Esophagus muscularis mucosa (tissue), 4 donors: ENCODE measurements at places on chromosomes 1 and 21.

DNA sequence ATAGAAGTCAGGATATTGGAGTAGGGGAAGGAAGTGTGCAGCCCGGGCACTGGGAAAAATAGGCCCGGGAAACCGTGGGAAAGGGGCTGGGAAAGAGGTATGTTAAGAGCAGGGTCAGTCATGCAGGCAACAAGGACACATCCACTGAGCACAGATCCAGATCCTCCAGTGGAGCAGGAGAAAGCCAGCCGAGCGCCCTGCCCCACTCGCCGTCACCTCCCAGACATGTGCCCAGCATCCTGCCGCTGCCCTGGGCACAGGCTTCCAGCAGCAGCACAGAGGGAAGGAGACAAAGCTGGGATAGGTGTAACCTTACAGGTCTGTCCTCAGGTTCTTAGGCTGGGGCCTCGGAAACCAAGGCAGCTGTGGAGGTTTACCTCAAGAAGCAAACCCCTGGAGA is 64.2 kb downstream of the FAM163A start:
- no peaks in the 10 kb centered on the region for H3K36me3 ChIP-seq
- H3K27ac ChIP-seq = no peak overlapping the region
- H3K4me1 ChIP-seq = peaks cover 8% of the 10 kb centered on the region
- H3K4me3 ChIP-seq = no peak overlapping the region
- peaks cover 7% of the 10 kb centered on the region for H3K27me3 ChIP-seq
- DNase-seq = no peak

DNA sequence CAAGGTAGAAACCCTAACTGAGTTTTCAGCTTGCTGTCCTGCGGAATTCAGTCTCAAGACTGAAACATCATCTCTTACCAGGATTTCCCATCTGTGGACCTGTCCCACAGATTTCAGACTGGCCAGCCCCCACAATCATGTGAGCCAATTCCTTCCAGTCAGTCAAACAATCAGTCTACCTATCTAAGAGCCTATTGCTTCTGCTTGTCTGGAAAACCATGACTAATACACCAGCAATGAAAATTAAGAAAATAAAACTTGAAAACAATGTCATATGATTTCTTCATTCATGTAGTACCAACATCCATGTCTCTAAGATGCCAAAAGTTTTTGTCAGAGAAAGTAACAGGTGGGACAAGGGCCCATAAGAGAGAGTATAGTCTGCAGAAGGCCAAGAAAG is 57.6 kb upstream of the CRB1 start:
- H3K36me3 ChIP-seq = no peaks in the 10 kb centered on the region
- no peak overlapping the region for H3K4me3 ChIP-seq
- H3K4me1 ChIP-seq = no peaks in the 10 kb centered on the region
- DNase-seq = no peak
- no peaks in the 10 kb centered on the region for H3K27me3 ChIP-seq

- H3K4me1 ChIP-seq = peaks cover 22% of the 10 kb centered on the region
- H3K4me3 ChIP-seq = no peak overlapping the region
- no peak for DNase-seq
- H3K36me3 ChIP-seq = peaks cover 28% of the 10 kb centered on the region
- H3K27me3 ChIP-seq = no peaks in the 10 kb centered on the region
- no peak overlapping the region for H3K27ac ChIP-seq
Observed at GRCh38 chr1:169890761-169891538, 2.7 kb downstream of the SCYL3 start.

- H3K27ac ChIP-seq = no peak overlapping the region
- peaks cover 28% of the 10 kb centered on the region for H3K4me1 ChIP-seq
- H3K36me3 ChIP-seq = peaks cover 58% of the 10 kb centered on the region
- H3K27me3 ChIP-seq = no peaks in the 10 kb centered on the region
- DNase-seq = no peak
Observed at GRCh38 chr1:37944086-37944763, 2.6 kb downstream of the INPP5B start.

DNA sequence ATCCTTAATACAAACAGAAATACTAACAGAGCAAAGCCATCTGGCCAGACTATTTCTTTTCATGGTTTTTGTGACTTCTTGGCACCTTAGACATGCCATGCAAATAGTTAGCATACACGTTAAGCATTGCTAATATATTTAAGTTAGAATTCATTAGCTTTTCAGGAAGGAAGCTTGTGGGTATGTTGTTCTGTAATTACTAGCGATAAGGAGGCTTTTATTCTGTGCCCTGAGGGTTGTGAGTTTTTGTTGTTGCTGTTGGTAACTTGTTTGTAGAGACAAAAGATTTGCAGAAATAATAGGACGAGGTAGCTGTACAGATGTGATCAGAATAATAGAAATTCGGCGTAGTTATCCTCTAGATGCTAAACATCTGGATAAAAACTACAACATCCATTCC is 305.3 kb downstream of the TM2D1 start:
- H3K27me3 ChIP-seq = no peaks in the 10 kb centered on the region
- peaks cover 1% of the 10 kb centered on the region for H3K4me1 ChIP-seq
- H3K27ac ChIP-seq = no peak overlapping the region
- no peak for DNase-seq

- peaks cover 21% of the 10 kb centered on the region for H3K4me1 ChIP-seq
- H3K36me3 ChIP-seq = no peaks in the 10 kb centered on the region
- no peak for DNase-seq
- no peak overlapping the region for H3K27ac ChIP-seq
- H3K27me3 ChIP-seq = no peaks in the 10 kb centered on the region
- no peak overlapping the region for H3K4me3 ChIP-seq
Observed at GRCh38 chr1:96487971-96488370, 233.6 kb upstream of the PTBP2 start.

DNA sequence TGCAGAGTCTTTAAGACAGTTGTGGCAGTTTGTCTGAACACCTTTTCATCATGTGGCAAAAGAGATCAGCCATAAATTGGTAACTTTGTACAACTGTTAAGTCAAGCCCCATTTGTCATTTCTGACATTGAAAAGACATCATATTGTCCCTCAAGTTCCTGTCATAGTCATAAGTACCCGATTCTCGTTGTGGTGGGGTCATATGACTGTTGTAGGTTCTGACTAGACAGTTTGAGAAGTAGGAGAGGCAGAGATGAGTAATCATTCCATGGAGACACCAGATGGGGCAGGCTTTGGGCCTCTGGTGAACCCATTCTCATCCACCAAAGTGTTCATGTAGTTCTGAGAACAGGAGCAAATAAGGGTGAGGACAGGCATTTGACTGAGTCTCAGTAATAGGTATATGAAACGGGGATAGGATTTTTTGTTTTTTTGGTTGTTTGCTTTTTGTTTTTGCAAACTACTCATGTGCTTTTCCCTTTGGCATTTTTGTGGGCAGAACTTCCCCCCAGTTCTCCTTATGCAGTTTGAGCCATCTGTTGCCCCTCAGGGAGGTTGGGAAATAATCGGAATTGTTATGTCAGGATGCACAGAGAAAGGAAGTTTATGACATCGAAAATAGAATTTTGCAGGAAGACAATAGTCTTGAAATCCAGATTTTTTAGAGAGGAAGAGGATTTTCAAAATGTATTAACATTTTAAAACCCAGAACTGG is 86.9 kb upstream of the KCNE2 start:
- no peak overlapping the region for H3K27ac ChIP-seq
- no peaks in the 10 kb centered on the region for H3K27me3 ChIP-seq
- DNase-seq = no peak
- no peak overlapping the region for H3K4me3 ChIP-seq
- H3K36me3 ChIP-seq = no peaks in the 10 kb centered on the region

GRCh38 chr1:241553886-241554592 is 21.9 kb downstream of the KMO start:
- no peak for DNase-seq
- no peak overlapping the region for H3K27ac ChIP-seq
- H3K4me1 ChIP-seq = no peaks in the 10 kb centered on the region
- no peaks in the 10 kb centered on the region for H3K27me3 ChIP-seq
- H3K36me3 ChIP-seq = no peaks in the 10 kb centered on the region

- H3K27ac ChIP-seq = no peak overlapping the region
- H3K27me3 ChIP-seq = no peaks in the 10 kb centered on the region
- no peak overlapping the region for H3K4me3 ChIP-seq
Observed at GRCh38 chr1:2628191-2628932, 4.5 kb downstream of the MMEL1 start.

- H3K27ac ChIP-seq = no peak overlapping the region
- H3K36me3 ChIP-seq = no peaks in the 10 kb centered on the region
- DNase-seq = no peak
- no peaks in the 10 kb centered on the region for H3K27me3 ChIP-seq
- no peaks in the 10 kb centered on the region for H3K4me1 ChIP-seq
- H3K4me3 ChIP-seq = no peak overlapping the region
Observed at GRCh38 chr1:110850145-110850544, 22.8 kb upstream of the CD53 start.

DNA sequence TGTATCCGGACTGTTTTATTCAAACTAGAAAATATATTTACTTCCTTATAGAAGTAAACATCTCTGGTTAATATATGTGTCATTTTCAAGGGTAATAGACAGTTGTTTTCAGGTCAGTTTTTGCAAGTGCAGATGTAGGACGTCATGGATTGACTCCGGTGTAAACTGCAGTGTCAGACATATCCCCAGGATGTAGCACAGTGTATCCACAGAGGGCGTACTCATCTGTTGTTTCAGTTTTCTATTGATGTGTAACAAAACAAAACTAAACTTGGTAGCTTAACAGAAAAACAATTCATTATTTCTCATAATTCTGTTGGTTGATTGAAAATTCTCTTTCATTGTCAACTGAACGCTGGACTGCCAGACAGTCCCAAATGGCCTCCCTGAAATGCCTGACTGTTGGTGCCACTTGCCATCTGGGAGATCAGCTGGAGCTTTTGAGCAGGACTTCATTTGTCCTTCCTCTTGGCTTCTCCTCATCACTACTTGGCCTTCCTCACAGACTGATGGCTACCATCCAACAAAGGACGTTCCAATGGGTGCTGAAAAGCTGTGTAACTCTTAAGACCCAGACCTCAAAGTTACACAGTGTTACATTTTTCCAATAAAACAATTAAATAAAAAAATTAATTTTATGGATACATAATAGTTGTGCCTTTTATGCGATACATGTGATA is 181.6 kb downstream of the NCAM2 start:
- no peaks in the 10 kb centered on the region for H3K4me1 ChIP-seq
- no peak overlapping the region for H3K4me3 ChIP-seq
- DNase-seq = no peak
- no peaks in the 10 kb centered on the region for H3K36me3 ChIP-seq

- H3K4me3 ChIP-seq = no peak overlapping the region
- no peak overlapping the region for H3K27ac ChIP-seq
- H3K4me1 ChIP-seq = peaks cover 8% of the 10 kb centered on the region
Observed at GRCh38 chr21:34983680-34984086, 65.4 kb downstream of the RUNX1 start.

DNA sequence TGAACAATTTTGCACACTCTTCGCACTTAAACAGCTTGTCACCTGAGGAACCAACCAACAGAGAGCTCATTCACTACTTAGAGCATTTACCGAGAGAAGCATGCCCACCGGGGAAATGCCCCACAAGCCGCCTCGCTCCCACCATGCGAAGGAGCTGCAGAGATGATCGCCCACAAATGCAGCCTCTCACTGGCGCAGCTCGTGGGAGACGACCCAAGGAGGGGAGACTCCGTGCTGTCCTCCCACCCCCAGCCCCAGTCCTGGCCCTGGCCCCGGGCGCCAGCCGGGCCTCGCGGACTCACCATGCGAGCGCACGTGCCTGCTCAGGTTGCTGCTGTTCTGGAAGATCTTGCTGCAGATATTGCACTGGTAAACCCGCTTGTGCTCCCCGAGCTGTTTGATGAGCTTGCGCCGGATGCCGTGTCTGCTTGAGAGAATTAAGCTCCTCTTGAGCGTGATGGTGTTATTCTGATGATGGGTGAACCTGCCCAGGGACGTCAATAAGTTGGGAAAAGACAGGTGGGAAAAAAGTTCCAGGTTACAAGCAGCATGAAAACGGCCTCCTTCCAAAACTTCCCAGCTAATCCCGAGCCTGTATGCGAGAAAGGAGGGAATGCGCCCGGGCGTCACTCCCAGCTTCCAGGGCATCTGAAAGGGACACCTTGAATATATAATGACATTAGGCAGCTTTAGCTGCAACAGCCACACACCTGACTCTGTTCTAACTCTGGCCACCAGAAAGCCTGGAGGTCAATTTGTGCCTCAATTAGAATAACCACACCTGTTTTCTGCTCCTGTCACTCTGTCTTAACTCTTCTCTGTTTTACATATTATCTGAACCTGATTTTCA is 42.8 kb downstream of the PRDM15 start:
- H3K36me3 ChIP-seq = peaks cover 29% of the 10 kb centered on the region
- no peaks in the 10 kb centered on the region for H3K4me1 ChIP-seq
- DNase-seq = no peak

DNA sequence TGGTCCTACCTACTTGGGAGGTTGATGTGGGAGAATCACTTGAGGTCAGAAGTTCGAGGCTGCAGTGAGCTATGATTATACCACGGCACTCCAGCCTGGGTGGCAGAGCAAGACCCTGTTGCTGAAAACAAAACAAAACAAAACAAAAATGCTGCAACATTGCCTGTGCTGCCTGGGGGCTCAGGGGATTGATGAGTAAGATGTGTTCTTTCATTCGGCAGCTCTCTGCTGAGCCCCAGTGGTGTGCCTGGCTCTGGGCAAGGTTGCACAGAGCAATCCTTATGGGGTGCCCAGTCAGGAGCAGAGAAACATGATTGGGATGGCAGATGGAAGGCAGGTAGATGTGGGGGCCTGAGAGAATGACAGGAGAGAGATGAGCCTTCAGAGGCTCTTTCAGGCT is 28.6 kb upstream of the KDM4A start:
- no peaks in the 10 kb centered on the region for H3K4me1 ChIP-seq
- no peaks in the 10 kb centered on the region for H3K27me3 ChIP-seq
- H3K4me3 ChIP-seq = no peak overlapping the region
- H3K36me3 ChIP-seq = peaks cover 87% of the 10 kb centered on the region

DNA sequence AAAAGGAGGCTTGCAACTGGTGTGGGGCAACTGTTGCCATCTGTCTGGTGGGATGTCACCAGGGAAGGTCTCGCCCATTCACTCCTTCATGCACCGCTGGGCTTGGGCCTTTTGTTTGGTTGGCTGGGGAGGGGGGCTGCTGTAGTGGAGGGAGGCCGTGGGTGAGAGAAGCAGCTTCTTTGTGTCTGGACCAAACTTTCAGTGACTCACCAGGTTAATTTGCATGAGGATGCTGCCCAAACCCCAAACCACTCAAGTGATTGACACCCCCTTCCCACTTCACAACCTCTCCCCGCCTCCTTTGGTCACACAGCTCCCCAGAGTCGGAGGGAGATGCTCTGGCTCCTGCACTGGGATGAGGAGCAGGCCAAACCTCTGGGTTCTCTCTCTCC is 19.7 kb downstream of the BTG2 start:
- no peaks in the 10 kb centered on the region for H3K36me3 ChIP-seq
- no peak for DNase-seq
- peaks cover 80% of the 10 kb centered on the region for H3K4me1 ChIP-seq
- H3K27ac ChIP-seq = peak overlapping the region; percentile 92

DNA sequence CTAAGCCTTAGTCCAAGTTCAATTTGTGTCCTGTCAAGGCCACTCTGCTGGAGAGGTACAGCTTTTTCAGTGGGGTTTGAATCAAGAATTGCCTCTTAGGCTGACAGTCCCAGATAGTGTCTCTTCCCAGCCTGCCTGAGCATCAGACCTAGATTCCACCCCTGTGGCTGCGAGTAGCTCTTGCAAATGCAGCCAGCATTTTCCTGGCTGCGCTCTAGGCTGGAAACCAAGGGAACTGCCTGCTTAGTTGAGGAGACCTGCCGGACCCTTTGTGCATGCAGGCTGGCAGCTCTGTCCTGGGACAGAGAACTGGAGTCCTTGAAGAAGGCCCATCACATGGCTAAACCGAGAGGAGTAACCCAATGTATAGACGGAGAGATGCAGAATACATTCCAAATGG is 293.7 kb downstream of the PCP4 start:
- no peak overlapping the region for H3K4me3 ChIP-seq
- no peaks in the 10 kb centered on the region for H3K36me3 ChIP-seq
- no peak overlapping the region for H3K27ac ChIP-seq
- no peaks in the 10 kb centered on the region for H3K4me1 ChIP-seq
- DNase-seq = no peak
- H3K27me3 ChIP-seq = no peaks in the 10 kb centered on the region
